ENCODE measurements at places on chromosomes 2 and 18. TPM values are rescaled to one million over a fixed set of nuclear protein-coding genes. Genes with fewer than 3 reads are reported as not detected.
A peak's percentile ranks its signal among the peaks of the same experiment; 100 is the strongest.

DNA sequence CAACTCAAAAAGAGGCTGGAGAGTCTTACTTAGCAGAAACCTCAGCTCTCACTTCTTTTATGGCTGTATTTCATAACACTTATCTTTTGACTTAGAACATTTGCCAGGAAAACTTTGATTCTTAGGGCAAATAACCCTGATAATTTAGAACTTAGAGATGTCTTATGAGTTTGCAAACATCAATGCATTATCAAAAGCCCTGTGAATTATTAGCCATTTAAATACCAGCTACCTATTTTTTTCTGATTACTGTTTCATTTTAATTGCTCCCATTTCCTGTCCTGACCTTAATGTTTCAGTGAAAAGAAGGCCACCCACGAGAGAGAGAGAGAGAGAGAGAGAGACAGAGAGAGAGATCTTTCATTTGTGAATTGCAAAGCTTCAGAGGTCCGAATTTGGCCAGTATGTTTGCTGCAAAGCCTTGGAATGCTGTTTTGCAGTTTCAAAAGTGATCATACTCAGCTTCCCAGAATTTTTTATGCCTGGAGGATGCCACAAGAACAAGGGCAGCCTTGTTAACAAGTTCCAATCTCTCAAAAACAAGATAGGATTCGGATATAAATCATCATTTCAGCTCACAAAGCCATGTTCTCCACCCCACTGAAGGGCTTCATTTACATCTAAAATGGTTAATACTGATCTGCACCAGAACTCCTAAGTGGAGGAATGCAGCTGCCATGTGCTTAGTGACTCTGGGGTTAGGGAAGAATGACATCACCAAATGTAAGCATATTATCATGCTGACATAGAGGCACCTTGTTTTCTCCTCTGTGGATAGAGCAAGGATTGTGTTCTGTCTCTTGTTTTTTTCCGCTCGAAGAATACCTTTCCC lies 478.2 kb downstream of the ARHGAP15 start:
- DNase-seq: peak; percentile 60
- H3K36me3 ChIP-seq: no peaks in the 10 kb centered on the region
- H3K27ac ChIP-seq: no peak overlapping the region
- H3K4me3 ChIP-seq: no peak overlapping the region
- peaks cover 3% of the 10 kb centered on the region for H3K4me1 ChIP-seq

GRCh38 chr2:238859636-238860347 lies 11.9 kb downstream of the TWIST2 start:
- DNase-seq: no peak
- no peak overlapping the region for H3K27ac ChIP-seq
- no peaks in the 10 kb centered on the region for H3K27me3 ChIP-seq
- no peak overlapping the region for H3K4me3 ChIP-seq

- H3K4me1 ChIP-seq: no peaks in the 10 kb centered on the region
- H3K4me3 ChIP-seq: no peak overlapping the region
- H3K36me3 ChIP-seq: no peaks in the 10 kb centered on the region
- DNase-seq: no peak
- H3K27me3 ChIP-seq: peaks cover 20% of the 10 kb centered on the region
These were observed 96.4 kb downstream of the CDCA7 start for GRCh38 chr2:173451118-173451517.

GRCh38 chr2:127187831-127188230 lies 32.3 kb downstream of the CYP27C1 start:
- H3K36me3 ChIP-seq: no peaks in the 10 kb centered on the region
- no peaks in the 10 kb centered on the region for H3K4me1 ChIP-seq
- no peak for DNase-seq
- H3K4me3 ChIP-seq: no peak overlapping the region
- H3K27me3 ChIP-seq: no peaks in the 10 kb centered on the region

DNA sequence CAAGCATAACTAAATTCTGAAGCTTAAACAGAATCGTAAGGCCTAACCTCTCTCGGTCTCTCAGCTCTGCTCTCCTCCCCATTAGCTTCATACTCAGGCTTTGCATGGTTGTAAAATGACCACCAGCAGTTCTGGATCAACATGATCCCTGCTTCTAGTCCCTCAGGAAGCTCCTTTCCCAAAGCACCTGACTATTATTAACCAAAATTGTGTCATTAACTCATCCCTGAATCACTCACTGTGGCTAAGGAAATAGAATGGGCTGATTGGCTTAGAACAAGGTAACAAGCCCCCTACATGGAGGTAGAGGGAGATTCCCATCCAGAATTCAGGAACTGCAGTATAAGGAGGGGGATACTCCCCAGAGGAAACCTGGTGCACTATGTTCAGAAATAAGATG lies 448.3 kb downstream of the ARHGAP15 start:
- no peak for DNase-seq
- H3K27me3 ChIP-seq: no peaks in the 10 kb centered on the region
- no peak overlapping the region for H3K4me3 ChIP-seq
- H3K27ac ChIP-seq: no peak overlapping the region
- no peaks in the 10 kb centered on the region for H3K36me3 ChIP-seq
- peaks cover 10% of the 10 kb centered on the region for H3K4me1 ChIP-seq

GRCh38 chr2:16318051-16318450 lies 347.6 kb downstream of the CYRIA start:
- no peak for DNase-seq
- no peaks in the 10 kb centered on the region for H3K36me3 ChIP-seq
- H3K27me3 ChIP-seq: no peaks in the 10 kb centered on the region

- no peak for DNase-seq
- H3K27ac ChIP-seq: no peak overlapping the region
- H3K4me1 ChIP-seq: no peaks in the 10 kb centered on the region
- no peaks in the 10 kb centered on the region for H3K36me3 ChIP-seq
- H3K4me3 ChIP-seq: no peak overlapping the region
These were observed 6.6 kb upstream of the CAB39 start for GRCh38 chr2:230706053-230706521.

DNA sequence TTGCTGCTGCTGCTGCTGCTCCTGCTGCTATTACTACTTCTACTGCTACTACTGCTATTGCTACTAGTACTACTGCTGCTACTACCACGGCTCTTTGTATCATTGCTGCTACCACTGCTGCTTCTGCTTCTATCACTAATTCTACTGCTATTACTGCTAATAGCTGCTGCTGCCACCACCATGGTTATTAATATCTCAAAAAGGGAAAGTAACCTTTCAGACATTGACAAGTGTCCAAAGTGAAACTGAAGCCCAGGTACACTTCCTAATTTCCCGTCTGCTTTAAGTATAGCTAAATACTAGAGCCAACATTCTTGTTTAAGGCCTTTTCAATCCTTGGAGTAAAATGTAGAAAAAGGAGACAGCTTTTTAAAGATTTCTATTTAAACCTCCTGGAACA lies 45.4 kb upstream of the EHBP1 start:
- no peak overlapping the region for H3K4me3 ChIP-seq

The C2orf66 gene
- total RNA-seq: 0.36 TPM

The C2orf72 gene
- not detected for total RNA-seq

The CYP26B1 gene
- under 0.01 TPM for total RNA-seq

The RPL37A gene
- total RNA-seq: 994 TPM

The RASGRP3 gene
- total RNA-seq: 0.72 TPM

The INHBB gene
- under 0.01 TPM for total RNA-seq

The TRIM43 gene
- not detected for total RNA-seq

The POU3F3 gene
- total RNA-seq: under 0.01 TPM

All from osteoblast (primary cell).